ENCODE measurements at places on chromosomes 7 and 10.
A peak's percentile ranks its signal among the peaks of the same experiment; 100 is the strongest.

DNA sequence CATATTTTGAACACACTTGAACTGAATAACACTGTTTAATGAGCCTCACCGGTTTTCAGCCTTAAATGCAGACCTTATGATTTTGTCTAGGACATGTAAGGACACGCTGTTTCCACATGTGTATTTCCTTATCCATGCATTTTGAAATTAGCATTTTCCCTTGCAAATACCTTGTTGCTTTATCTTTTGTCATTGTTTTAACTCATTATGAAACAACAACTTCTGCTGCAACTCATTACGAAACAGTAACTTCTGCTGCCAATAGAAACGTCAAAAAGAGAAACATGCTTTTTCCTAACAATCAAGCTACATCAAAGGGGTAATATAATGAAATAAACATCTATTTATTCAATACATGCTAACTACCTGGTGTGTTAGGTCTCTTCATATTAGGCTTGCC, 322.0 kb downstream of the AGMO start:
- no peak for DNase-seq

DNA sequence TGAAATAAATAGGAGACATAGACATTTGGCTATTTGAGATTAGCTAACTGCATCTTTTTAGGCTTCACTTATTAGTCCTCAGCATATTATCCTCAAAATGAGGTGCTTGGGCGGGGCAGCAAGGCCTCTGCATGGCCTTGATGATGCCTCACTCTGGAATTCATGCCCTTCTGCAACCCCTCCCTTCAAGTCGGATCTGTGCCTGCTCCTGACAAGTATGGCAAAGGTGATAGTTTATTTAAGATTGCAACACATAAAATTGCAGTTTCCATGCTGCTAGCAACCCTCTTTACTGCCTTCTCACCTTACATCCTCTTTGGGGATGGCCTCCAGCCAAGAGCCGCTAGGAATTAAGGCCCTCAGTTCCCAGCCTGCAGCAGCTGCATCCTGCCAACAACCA, 241.3 kb upstream of the ADARB2 start:
- DNase-seq = no peak

- no peak for DNase-seq
These were observed 50.0 kb downstream of the NPY start for GRCh38 chr7:24334012-24334411.

DNA sequence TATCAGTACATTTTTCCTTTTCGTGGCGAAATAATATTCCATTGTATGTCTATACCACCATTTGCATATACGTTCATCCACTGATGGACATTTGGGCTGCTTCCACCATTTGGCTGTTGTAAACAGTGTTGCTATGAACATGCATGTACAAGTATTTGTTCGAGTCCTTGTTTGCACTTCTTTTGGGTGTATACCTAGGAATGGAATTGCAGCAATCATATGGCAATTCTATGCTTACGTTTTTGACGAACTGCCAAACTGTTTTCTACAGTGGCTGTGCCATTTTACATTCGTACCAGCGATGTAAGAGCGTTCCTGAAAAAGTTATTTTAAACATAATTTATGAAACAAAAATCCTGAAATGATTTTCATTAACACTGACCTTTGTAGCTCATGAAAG, 79.5 kb downstream of the HIPK2 start:
- no peak for DNase-seq

DNA sequence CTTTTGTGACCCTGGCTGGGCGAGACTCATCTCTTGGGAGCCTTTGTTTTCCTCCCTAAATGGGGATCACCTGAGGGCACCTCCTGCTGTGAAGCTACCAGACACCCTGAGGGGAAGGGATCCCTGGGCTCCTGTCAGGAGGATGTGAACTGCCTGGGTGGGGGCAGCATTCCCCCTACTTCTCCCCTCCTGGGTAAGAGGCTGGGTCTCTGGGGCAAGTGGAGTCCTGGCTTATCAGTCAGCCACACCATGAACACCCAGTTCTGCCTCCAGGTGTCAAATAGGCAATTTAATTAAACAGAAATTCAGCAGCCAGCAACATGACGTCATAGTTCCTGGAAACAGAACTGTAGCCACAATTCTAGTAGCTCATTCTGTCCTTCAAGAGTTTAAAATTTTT, 97.7 kb upstream of the RET start:
- DNase-seq = no peak

DNA sequence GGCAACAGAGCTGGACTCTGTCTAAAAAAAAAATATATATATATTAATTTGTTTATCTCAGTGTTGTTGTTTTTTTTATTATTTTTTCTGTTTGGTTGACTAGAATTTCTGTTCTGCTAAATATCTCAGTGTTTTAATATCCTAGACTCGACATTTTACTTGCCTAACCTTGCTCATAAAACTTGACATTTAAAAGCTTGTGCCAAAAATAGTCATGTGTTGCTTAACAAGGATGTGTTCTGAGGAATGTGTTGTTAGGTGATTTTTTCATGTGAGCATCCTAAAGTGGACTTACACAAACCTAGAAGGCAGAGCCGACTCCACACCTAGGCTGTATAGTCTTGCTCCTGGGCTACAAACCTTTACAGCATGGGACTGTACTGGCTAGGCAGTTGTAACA, 23.1 kb downstream of the NRBF2 start:
- DNase-seq = no peak

GRCh38 chr7:29249860-29250259, 55.3 kb downstream of the CHN2 start:
- DNase-seq = no peak

DNA sequence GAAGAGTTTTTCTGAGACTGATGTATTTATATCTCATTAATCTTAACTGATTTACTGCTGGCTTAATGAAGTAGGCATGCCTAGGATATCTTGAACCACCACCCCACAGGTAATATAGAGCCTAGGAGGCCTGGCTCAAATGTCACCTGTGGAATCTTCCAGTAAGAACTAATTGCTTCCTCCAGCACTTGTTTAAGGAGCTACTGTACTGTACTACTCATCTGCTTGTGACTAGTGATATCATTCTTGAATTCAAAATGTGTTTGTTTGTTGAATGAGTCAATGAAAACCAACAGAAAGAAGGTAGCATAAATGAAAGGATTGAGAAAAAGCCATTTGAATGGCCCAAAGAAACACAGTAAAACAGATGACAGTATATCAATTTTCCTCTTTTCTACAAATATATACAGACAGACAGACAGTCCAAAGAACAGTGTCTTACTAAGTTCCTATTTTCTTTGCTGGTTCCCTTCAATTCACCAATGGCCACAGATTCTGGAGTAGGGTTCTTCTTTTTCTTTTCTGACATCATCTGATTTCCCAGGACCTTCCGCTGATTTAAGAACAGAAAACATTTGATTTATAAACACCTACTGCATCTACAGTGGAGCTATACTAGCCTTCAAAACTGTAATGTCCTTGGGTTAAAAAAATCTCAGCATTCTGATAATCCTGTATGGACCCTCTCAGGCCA, 43.7 kb upstream of the SLIT1 start:
- DNase-seq = no peak

DNA sequence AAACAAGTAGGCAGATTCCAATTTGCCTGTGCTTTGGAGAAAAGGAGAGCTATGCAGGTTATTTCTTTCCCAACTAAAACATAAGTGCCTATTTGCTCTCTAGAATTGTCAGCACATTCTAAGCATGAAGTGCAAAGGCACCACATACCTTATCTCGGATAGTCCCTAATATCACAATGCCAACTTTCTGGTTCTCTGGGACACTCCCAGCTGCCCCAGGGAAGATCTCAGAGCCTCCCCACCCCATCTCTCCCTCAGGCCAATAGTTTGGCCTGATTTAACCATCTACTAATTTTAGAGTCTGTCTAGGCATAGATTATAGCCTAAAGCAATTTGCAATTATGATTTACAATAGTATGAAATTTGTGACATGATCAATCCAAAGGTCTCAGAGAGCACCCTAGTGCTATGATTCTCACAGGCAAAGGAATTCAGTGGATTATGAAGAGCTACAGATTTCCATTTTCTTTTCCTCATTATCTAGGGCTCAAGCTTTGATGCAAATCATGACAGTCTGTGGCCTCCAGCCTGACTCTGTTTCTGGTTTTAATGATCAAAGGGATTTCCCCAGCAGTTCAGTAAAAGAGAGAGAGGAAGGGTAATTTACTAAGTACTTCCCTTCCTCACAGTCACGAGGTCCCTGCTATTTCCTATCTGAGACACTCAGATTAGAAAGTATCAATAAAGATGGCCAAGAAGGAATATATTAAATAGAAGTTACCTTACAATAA, 29.0 kb upstream of the IL6 start:
- DNase-seq = no peak

- no peak for DNase-seq
These were observed 42.9 kb upstream of the SYPL1 start for GRCh38 chr7:106155027-106155426.

DNA sequence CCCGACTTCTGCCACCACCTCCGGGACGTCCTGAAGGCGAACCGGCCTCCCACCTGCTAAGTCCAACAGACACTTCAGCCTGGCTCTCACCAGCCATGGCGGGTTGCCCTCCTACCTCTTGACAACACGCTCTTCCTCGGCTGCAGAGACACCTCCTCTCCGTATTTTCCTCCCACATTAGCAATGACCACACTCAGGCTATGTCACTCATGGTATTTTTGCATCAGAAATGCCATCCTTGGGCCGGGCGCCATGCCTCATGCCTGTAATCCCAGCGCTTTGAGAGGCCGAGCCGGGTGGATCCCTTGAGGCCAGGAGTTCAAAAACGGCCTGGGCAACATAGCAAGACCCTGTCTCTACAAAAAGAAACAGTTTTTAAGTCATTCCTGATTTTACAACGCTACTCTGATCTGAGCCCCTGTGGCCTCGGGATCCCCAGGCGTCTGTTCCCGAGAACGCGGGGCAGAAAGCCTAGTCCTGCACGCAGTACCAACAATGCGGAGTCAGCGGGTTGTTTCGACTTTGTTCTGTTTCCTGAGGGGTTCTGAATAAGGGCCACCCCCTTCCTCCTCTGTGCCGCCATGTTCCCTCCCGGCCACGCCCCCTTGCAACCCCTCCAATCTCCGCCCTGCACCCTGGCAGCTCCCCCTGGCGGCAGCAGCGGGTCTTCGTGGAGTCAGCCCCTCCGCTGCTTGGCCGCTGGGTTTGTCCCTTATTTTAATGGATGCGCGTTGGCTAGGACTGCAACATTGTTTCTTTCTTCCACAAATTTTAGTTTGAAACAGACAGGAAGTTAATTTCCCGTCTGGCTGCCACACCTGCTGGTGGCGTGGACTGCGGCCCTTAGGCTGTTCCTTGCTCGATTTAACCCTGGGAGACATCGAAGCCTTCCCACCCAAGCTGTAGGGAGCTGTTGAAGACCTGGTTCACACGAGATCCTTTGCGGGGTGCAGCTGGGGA, 9.7 kb upstream of the ZFAND2A start:
- DNase-seq = peak; percentile 86

DNA sequence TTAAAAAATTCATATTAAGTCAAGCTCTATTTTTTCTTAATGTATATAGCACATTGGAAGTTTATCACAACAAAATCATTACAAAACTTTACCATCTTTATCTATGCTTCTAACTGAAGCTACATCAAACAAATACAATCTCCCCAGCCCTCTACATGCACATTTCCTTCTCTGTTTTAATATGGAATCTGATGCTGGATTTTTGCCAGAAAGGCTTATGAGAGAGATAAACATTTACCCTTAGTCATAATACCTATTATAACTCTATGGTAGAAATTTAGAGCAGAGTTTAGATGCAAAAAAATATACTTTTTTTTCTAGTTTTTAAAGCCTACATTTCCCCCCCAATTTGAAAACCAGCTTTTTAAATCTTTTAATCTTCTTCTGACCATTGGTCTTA, 1198.6 kb downstream of the GATA3 start:
- DNase-seq = no peak
